CMK (cell line): ENCODE measurements at places on chromosomes 2 and 18.

GRCh38 chr2:63049211-63049969, 1.2 kb upstream of the OTX1 start:
- DNase-seq, result no peak

DNA sequence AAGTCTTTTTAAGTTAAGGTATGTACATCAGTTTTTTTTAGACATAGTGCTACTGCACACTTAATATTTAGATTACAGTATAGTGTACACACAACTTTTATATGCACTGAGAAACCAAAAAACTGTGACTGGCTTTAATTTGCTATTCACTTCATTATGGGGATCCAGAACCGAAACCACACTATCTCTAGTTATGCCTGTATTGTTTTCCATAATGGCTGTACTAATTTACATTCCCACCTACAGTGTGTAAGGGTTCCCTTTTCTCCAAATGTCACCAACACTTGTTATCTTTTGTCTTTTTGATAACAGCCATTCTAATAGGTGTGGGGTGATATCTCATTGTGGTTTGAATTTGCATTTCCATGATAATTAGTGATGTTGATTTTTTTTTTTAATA, 213.4 kb upstream of the CCDC150 start:
- DNase-seq, result no peak

GRCh38 chr18:77114415-77115191, 18.0 kb downstream of the MBP start:
- peak; percentile 95 for DNase-seq

- DNase-seq, result no peak
Measured at GRCh38 chr2:84674586-84674985, 158.3 kb downstream of the DNAH6 start.

DNA sequence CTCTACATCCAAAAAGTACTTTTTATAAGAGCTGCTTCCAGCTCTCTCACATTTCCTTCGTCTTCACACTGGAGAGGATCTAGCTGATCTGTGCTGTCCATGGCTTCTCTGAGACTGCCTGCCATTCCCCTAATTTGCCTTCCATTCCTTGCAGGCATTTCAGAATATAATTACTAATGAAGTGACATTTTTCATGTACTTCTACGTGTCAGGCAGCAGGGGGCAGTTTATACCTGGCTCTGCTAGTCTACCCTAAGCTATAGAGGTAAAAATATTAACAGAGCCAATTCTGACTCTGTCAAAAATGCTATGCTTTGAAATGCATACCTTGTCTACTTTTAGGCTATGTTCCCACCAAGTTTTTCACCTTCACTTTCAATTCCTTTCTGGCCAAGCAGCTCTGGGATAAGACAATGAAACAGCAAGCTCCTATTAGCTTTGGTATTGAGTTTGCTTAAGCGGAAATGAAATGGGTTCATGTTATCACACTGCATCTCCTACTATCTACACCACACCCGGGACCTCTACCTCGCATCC, 81.9 kb downstream of the MEP1B start:
- no peak for DNase-seq

- no peak for DNase-seq
Measured at GRCh38 chr18:13574761-13575160, 151.6 kb downstream of the FAM210A start.

- DNase-seq, result no peak
Measured at GRCh38 chr2:237653776-237654558, 26.6 kb downstream of the LRRFIP1 start.
